Astrocyte (in vitro differentiated cells and primary cell): ENCODE measurements at places on chromosomes 5 and 9. TPM values are rescaled to one million over a fixed set of nuclear protein-coding genes. Genes with fewer than 3 reads are reported as not detected.
A peak's percentile ranks its signal among the peaks of the same experiment; 100 is the strongest.

DNA sequence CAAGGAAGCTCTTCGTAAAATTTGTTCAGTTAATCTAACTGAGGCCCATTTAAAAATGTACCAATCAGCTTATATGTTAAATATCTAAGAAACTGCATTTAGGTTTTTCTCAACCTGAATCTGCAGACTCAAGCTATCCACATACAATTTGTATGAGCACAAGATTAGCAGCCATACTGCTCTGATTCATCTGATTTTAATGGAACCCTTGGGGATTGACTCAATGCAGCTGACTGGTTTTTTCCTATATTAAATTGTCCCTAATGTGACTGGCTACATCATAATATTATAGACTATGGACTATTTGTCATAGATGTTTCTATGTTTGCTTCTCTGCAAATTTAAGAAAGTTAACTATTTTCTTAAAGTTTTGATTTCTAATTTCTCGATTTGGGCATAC lies 451.0 kb upstream of the TUSC1 start:
- no peak overlapping the region for H3K4me3 ChIP-seq

The ATP10B gene
- not detected in 2 replicates for total RNA-seq

The BASP1 gene
- 260 and 273 TPM in 2 replicates for total RNA-seq

DNA sequence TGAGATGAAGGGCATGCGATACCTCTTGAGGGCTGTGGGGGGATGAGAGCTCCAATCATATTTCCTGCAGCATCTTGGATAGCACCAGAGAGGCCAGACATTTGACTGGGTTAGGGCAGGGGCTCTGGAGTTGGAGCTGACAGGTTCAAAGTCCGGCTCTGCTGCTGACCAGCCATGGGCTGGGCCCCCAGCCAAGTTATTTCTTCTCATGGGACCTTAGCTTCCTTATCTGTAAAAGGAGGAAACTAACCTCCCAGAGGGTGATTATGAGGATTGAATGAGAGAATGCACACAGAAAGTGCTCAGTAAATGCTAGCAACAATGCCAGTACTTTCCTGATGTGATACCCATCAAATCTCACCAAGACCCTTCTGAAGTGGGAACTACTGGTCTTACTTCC lies 65.2 kb upstream of the SLC25A51 start:
- H3K27ac ChIP-seq, result peak overlapping the region; percentile 57
- peaks cover 5% of the 10 kb centered on the region for H3K36me3 ChIP-seq
- peaks cover 53% of the 10 kb centered on the region for H3K4me1 ChIP-seq
- peak; percentile 55 for DNase-seq

The GPRIN1 gene
- total RNA-seq, result 6.8 and 8.2 TPM in 2 replicates

DNA sequence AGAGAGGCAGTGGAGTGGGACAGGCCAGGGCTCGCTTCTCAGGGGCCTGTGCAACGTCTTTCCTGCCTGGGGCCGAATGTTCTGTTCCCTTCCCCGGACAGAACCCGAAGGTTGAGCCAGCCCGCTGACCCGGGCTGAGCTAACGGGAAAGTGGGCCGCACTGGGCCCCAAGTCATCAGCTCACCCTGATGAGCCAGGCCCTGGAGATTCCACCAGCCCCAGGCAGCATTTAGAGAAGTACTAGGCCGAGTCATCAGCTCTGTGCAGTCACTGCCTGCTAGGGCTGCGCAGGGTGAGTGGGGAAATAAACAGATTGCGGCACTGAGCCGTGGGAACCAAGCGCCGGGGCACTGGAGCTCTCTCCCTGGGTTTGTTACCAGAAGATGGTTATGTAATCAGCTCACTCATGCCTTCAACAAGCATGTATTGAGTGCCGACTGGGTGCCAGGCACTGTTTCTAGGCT lies 29.1 kb upstream of the DUSP1 start:
- peak; percentile 90 for DNase-seq
- H3K36me3 ChIP-seq, result no peaks in the 10 kb centered on the region
- no peak overlapping the region for H3K4me3 ChIP-seq
- H3K27ac ChIP-seq, result peak overlapping the region; percentile 86
- H3K4me1 ChIP-seq, result peaks cover 61% of the 10 kb centered on the region
